Activated T-cell treated with anti-CD3 and anti-CD28 coated beads, Interleukin-2, amount 50 U/mL, for 48 hours (primary cell): ENCODE measurements at places on chromosomes 3 and 15.
A peak's percentile ranks its signal among the peaks of the same experiment; 100 is the strongest.

DNA sequence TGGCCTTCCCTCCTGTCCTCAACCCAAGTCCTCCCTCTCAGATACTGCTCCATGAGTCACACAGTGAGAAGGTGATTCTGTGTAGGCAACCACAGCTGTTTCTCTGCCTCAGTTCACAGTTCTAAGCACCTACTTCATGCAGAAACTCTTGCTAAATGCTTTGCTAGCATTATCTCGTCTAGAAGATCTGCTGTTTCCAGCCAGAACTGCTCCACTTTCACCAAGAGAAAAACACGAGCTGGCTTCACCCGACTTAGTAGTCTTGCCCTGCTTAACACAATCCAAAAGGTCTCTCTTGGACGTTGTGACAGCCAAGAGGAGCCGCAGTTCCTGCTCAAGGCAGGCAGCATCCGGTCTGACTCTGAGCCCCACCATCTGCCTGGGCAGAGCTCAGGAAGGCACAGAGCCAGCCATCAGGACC lies 272.1 kb downstream of the UACA start:
- peak; percentile 66 for DNase-seq

GRCh38 chr3:62119139-62119538 lies 254.2 kb downstream of the FEZF2 start:
- no peak for DNase-seq

GRCh38 chr3:119703820-119704531 lies 1.2 kb downstream of the CFAP91 start:
- no peak for DNase-seq

- DNase-seq: no peak
Measured at GRCh38 chr3:70774641-70775040, 462.2 kb upstream of the MDFIC2 start.

DNA sequence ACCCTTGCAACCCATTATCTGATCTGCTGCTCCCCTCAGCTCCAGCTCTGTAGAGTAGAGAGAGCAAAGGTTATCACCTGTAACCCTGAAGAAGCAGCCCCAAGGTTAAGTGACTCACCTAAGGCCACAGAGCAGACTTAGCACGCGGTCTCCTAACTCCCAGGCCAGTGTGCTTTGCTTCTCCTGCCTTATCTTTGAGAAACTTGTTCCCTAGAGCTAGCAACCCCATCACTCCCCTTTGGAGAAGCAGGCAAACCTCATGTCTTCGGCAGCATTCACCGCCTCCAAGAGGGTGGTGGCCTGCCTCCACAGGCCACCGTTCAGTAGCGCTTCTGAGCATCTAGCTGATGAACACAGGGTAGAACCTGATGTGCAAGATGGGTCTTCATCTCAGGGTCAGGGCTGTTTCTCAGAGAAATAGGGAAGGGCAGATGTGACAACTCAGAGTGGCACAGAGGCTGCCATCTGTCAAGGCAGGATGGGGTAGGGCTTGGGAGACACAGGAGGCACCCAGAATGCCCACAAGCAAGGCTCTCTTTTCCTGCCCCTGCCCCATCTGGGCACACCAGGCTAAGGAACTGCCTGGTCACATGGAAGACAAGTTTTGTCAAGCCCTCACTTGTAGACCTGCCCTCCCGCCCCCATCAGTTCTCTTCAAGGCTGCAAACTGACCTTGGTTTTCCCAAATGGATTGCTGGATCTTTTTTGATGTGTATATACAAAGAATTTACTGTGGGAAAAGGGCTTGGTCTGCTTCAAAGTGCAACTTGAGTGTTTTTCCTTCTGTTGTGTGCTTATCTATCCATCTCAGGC lies 34.9 kb upstream of the CLK3 start:
- no peak for DNase-seq

DNA sequence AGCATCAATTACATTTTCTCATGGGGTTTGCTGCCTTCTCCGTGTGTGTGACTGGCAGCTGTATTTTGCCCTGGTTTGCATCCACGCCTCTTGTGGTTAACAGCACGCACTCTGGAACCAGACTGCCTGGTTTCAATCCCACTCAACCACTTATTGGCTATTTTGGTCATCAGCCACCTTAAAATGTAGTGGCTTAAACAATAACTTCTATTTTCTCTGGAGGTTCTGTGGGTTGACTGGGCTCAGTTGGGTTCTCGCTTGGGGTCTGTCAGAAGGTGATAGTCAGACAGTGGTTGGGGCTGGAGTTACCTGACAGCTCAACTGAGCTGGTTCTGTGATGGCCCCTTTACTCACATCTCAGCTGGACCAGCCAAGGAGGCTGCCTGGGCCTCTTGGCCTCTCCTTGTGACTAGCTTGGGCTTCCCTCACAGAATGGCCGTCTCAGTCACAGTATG lies 36.8 kb downstream of the EHD4 start:
- peak; percentile 65 for DNase-seq

GRCh38 chr3:163039636-163040035 lies 1543.0 kb downstream of the OTOL1 start:
- DNase-seq: no peak

DNA sequence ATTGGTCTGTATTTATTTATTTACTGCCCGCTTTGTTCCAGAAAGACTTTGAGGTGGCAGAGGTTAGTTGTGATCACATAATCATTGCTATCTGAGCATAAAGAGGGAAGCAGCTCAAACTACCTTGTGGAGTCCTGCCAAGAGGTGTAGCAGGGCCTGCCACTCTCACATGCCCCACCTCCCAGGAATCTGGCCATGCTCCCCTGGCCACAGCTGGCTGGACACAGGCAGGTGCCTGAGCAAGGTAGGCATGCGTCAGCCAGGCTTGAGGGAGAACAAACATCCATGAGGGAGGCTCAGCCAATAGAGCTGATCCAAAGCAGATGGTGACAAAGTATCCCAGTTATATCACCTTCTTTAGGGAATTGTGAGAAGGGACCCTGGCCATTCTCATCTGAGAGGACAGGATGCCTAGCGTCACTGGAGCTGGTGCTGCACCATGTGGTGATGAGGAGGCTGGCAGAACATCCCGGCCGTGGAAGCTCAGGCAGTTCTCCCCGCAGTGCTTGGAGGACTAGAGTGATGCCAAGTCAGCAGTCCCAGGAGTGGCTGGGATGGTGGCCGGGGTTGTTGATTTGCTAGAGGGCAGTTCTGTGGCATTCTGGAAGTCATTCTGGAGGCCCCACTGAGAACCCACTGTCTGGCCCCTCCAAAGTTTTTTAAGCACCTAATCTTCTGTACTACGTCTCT lies 6.8 kb upstream of the POLG start:
- DNase-seq: no peak
